COR-L47 (cell line): ENCODE measurements at places on chromosomes 2 and 18.

- DNase-seq: no peak
Observed at GRCh38 chr2:217475101-217475500, 527.7 kb downstream of the TNS1 start.

- DNase-seq: no peak
Observed at GRCh38 chr2:72716601-72717000, 109.2 kb downstream of the EXOC6B start.

- DNase-seq: no peak
Observed at GRCh38 chr2:144229296-144229695, 290.6 kb downstream of the ZEB2 start.

DNA sequence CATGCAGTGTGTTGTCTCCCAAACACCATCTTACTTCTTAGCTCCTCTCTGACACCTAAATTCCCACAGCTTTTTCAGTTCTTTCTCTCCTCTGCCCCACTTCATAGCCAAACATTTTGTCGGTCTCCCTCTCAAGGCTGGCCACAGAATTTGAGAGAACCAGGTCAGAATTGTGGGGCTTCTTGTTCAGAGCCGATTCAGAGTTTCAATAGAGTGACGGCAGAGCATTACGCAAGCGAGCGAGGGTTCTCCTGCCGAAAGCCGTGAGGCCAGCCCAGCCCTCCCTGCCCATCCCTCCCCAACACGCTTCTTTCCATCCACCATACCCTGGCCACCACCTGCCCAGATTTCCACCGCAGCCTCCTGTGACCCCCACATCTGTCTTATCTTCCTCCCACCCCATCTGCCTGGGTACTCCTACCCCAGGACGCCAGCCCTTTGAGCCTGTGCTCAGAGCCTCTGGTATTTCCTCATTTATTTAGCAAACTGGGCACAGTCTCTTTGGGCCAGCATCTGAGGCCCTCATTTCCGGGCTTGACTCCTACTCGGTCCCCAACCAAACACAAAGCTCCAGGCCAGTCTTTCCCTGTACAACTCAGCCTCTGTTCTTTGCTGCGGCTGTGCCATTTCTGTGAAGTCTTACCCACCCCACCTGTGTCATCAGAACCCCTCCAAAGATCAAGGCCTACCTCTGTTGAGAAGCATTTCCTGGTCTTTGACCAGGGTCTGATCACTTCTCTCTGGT, 70.0 kb upstream of the MAP4K4 start:
- no peak for DNase-seq

DNA sequence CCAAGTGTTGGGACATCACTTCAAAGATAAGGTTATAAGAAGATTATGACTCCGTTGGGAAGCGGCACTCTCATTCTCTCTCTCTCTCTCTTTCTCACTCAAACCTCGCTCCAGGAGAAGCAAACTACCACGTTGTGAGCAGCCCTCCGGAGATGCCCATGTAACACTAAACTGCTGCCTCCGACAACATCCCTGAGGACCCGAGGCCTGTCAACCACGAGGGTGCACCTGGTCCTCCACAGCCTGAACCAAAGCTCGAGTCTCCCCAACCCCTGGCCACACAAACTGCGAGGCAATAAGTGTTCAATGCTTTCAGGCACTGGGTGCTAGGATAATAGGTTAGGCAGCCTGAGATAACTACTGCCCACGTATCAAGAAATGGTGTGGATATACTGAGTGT, 654.5 kb upstream of the ID2 start:
- no peak for DNase-seq

DNA sequence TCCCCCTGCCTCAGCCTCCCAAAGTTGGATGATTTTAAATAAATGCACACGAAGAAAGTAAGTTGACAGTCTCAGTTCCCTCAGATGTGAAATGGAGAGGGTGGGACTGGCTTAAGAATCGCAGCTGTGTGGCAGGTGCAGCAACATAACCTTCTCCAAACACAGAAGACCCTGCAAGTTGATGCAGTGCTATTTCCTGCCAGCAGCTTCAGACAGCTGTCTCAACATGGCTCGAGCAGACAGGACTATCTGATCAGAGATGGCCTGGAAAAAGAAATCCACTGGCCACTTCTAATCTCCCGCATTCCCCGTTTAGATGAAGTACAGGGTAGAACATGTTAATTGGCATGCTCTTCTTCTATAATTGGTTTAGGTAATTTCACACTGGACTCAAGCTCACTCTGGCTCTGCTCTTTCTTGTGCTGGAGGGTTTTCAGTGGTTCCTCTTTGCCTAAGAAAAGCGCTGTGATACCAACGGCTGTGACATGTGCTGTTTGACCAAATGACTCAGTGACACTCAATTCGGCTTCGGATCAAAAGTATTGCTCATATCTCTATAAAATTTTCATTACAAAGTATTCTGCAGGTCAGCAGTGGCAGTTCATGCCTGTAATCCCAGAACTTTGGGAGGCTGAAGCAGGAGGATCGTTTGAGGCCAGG, 40.2 kb downstream of the MYOM1 start:
- DNase-seq: no peak

- no peak for DNase-seq
Observed at GRCh38 chr2:136215908-136216472, 98.0 kb upstream of the CXCR4 start.

GRCh38 chr2:229835596-229836283, 86.1 kb downstream of the TRIP12 start:
- no peak for DNase-seq
